ENCODE measurements at places on chromosomes 5 and 9.

- no peak for DNase-seq
Measured at GRCh38 chr5:125038477-125038876, 292.0 kb upstream of the ZNF608 start.

GRCh38 chr9:84822589-84823233, 153.2 kb downstream of the NTRK2 start:
- no peak for DNase-seq

DNA sequence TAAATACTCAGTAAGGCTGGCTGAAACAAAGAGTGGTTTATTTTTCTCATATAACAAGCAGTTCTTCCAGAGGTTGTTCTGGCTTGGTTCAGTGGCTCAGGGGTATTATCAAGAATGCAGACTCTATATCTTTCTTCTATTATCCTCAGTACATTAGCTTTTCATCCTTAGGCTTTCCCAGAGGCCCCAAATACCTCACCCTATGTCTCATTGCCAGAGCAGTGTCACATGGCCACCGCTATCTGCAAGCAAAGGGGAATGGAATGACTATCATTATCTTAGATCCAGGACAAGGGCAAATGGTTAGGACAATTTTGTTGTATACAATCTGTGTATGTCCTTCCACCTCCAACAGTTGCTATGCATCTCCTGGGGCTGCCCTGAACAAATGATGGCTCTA, 69.0 kb upstream of the SNX2 start:
- no peak for DNase-seq

GRCh38 chr9:134375430-134376385, 49.5 kb downstream of the RXRA start:
- no peak for DNase-seq

GRCh38 chr9:81754245-81754644, 64.9 kb upstream of the TLE1 start:
- no peak for DNase-seq
